ENCODE measurements at places on chromosomes 3 and 15.

- no peak for DNase-seq
Observed at GRCh38 chr3:3503411-3503810, 295.8 kb upstream of the LRRN1 start.

DNA sequence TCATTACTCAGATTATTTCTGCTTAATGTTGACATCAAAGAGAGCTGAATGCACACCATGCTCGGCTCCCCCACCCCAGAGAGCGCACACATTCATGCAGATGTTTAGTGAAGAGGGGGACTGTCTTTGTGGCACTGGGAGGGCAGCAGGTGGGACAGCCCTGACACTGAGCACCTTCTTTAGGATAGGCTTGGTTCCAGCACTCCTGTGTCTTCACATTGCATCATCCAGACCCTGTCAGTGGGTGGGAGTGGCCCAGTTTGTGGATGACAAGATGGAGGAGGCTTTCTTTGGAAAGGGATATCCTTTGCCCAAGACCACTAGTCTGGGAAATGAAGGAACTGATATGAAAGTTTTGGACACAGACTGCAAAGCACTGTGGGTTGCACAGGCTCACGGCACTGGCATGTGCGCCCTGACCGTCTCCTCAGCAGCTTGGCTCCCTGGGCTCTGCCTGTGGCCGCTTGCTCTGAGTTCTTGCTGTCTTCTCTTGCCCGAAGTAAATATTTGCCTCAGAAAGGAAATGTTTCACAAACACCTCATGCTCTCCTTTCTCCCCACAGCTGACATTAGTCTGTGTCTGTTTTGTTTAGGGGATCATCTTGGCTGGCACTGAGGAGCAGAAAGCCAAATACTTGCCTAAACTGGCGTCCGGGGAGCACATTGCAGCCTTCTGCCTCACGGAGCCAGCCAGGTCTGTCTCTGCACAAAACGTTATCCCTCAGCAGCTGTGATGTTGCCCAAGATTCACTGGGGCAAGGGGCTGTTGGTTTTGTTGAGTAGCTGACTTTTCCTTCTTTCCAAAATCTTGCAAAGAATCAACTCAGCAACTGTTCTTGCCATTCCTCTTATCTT, 16.6 kb downstream of the ACAD9 start:
- DNase-seq: no peak

GRCh38 chr3:16639806-16640205, 34.6 kb upstream of the DAZL start:
- no peak for DNase-seq

GRCh38 chr3:30282154-30282696, 324.2 kb upstream of the TGFBR2 start:
- DNase-seq: no peak

DNA sequence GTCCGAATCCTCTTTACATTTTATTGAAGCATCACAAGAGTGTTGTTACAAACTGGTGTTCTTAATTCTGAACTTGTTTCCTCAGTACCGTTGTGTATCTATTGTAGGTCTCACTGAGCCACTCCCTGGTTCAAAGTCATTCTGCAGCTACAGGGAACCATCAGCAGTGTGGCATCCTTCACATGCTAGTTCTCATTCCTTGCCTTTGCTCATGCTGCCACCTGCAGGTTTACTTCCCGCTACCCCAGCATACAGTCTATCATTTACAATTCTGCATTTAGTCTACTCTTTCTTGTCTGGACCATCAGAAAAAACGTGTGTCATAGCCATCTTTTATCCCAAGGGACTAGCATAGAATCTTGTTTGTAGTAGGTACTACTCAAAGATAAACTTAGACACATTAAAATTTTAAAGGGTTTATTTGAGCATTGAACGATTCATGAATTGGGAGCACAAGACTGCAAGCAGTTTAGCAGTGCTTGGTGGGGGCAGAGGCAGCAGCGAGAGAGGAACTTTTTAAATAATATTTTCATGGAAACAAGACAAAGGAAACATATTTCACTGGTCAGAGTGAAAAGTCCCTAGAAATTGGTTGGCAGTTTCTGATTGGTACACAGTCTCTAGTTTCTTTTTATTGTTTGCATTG, 402.1 kb downstream of the CADM2 start:
- DNase-seq: peak; percentile 10

GRCh38 chr15:31373970-31374369, 47.3 kb downstream of the KLF13 start:
- no peak for DNase-seq

- no peak for DNase-seq
Observed at GRCh38 chr3:186949281-186949982, 19.1 kb downstream of the ST6GAL1 start.

DNA sequence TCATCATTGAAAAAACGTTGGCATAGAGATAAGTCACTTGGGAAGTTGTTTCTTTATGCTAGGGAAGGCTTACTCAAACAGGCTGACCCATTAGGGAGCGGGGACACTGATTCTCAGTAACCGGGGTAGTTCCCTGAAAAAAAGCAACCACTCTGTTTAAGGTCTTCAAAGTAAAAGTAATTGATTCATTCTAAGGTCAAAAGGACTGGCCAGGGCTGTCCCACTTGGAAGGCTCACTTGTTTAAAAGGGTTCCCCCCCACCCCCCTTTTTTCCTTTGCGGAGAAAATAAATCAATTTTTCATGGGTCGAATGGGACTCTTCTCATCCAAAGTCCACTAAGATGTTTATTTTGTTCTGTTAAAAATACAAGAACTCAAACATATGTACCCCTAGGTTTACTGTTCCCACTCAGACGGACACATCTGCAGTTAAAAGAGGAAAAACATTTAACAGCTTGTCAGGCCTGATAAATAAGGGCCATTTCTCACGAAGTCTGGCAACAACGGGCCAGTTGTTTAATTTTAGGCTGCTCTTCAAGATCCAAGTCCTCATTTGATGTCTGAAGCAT, 53.0 kb downstream of the ARHGEF3 start:
- peak; percentile 17 for DNase-seq

GRCh38 chr3:61157414-61157813, 93.8 kb downstream of the FHIT start:
- DNase-seq: no peak

DNA sequence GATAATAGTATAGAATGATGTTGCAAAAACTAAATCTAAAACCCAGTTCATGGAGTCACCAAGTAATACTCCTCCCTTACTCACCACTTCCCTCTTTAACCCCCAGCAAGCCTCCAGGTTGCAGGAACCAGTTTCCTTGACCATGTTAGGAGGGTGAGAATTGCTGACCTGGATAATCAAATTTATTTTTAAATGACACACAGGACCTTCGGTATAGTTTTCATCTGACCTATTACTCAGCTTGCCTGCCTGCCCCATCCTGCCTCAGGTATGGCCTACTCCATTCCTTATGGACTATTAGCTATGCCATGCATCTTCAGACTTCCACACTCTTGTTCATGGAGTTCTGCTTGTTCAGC, 883 bp downstream of the RTP4 start:
- peak; percentile 56 for DNase-seq

DNA sequence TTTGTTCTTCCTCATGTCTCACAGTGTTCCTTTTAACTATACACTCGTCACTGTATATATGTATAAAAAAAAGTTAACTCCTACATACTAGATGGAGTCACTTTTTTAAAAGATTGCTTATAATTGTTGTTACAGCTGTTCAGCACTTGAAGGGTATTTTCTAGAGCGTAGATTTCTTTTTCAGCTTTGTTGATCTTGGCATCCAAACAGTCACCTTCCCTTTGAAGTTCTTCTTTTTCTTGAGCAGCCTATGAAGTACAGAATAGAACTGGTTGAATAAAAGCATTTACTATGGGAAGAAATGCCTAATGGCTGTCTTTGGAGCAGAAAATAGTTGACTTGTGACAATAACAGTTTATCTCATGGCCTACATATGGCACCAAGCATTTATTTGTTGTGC, 17.8 kb downstream of the TTC14 start:
- no peak for DNase-seq

- no peak for DNase-seq
Observed at GRCh38 chr3:80521081-80521480, 753.3 kb upstream of the ROBO1 start.

GRCh38 chr3:13598201-13598600, 49.3 kb downstream of the FBLN2 start:
- DNase-seq: no peak

Measured in inflammatory macrophage (primary cell).